ENCODE measurements at places on chromosomes 6 and 20.

- DNase-seq, result no peak
Observed at GRCh38 chr6:30091577-30092381, 16.2 kb upstream of the RNF39 start.

GRCh38 chr20:64100566-64100888 is 6.8 kb downstream of the NPBWR2 start:
- DNase-seq, result no peak

DNA sequence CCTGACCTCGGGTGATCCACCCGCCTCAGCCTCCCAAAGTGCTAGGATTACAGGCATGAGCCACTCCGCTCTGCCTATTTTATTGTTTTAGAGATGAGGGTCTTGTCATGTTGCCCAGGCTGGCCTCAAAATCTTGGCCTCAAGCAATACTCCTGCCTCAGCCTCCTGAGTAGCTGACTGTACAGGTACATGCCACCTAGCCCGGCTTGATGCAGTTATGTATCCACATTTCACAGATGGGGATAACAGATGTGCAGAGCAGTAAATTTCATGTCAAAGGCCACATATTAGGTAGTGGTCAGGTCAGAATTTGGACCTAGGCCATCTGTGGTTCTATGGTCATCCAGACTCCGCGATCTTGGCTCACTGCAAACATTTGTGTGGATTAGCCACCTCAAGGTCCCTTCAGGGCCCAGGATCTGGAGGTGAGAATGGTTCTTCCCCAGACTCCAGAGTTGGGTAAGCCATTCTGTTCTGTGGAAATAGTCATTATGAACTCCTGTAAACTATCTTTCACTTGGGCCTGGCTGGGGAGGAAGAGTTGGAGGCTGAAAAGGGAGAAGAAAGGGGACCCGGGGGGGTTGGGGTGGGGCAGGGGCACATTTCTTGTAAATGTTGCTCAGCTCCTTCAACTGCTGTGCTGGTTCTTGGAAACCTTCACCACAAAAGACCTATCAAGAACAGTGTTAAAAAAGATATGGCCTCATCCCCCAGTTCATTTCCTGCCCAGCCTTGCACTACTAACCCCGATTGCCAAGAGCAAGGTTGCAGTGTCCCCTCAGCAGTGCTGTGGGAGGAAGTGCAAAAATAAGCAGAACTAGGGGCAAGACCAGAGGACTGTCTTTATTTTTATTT is 13.0 kb downstream of the PIM1 start:
- DNase-seq, result no peak

DNA sequence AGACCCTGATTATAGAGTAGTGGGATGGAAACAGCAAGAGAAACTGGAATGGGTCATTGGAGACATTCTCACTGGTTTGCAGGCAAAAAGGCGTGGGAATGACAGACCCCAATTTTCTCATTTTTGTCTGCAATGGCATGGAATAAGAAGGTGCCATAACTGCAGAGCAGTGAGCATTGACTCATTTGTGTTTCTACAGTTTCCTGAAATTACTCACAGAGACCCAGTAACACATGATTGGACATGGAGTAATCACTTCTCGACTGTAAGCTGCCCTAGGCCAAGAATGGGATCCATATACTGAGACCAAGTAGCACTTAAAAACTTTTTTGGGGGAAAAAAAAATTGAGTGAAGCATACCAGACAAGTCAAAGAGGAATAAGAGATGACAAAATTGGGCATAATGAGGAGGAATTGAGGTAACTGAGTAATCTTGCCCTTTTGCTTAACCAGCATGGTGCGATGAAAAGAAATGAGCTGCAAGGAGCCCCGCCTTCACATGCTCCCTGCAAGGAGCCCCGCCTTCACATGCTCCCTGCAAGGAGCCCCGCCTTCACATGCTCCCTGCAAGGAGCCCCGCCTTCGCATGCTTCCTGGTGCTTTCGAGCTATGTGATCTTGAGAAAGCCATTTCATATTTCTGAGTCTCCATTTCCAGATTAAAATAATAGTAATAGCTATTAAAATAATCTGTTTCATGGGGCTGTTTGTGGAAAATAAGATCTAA is 44.1 kb downstream of the NHSL1 start:
- DNase-seq, result no peak

DNA sequence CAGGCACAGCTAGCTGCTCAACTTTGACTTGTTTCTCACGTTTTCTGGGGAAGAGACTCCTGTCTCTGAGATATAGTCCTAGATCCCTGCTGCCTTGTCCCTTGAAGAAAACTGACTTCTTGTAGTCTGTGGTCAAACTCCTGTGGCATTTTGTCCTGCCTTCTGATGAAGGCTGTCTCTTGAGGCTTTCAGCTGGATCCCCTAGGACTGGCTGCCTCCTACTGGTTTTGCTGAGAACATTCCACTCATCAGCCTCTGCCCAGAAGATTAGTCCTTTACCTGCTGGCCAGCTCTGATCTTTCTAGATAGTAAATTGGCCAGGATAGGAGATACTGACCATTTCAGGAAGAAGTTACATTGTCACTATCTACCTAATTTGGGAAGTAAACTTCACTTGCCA is 71.9 kb upstream of the CNR1 start:
- DNase-seq, result no peak

GRCh38 chr6:166500246-166500645 is 86.2 kb downstream of the RAMACL start:
- no peak for DNase-seq

DNA sequence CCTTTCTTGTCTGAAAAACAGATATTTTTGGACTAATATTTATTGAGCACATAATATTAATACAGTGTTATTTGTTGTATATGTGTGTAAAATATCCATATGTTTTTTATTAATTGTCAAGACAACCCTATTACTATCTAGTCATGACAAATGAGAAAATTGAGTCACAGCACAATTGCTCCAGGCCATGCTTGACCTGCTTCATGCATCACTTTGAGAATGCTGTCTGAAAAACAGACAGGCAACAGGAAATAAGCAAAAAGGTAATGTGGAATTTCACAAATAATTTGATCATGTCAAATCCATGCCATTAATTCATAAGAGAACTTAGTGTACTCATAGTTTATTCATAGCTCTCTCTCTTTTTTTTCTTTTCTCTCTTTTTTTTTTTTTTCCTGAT is 246.5 kb downstream of the RIMS1 start:
- DNase-seq, result no peak

- no peak for DNase-seq
Observed at GRCh38 chr6:77231438-77232305, 231.6 kb downstream of the HTR1B start.

GRCh38 chr6:116047173-116047933 is 13.3 kb downstream of the FRK start:
- DNase-seq, result no peak

DNA sequence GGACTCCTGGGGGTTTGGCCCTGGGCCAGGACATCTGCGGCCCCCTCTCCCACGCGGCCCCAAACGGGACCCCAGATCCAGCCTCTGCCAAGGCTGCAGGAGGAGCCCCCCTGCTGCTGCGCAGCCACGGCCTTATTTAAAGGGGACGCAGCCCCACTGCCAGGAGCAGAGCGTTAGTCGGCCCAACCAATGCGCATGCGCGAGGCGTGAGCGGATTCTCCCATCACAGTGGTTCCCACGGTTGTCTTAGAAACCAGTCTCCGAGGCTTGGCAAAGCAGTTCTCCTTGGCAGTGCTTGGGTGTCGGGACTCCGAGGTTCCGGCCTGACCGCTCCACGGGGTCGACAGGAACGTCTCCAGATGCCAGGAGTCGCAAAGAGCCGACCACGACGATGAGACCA is 288.3 kb upstream of the ZNF337 start:
- peak; percentile 50 for DNase-seq

DNA sequence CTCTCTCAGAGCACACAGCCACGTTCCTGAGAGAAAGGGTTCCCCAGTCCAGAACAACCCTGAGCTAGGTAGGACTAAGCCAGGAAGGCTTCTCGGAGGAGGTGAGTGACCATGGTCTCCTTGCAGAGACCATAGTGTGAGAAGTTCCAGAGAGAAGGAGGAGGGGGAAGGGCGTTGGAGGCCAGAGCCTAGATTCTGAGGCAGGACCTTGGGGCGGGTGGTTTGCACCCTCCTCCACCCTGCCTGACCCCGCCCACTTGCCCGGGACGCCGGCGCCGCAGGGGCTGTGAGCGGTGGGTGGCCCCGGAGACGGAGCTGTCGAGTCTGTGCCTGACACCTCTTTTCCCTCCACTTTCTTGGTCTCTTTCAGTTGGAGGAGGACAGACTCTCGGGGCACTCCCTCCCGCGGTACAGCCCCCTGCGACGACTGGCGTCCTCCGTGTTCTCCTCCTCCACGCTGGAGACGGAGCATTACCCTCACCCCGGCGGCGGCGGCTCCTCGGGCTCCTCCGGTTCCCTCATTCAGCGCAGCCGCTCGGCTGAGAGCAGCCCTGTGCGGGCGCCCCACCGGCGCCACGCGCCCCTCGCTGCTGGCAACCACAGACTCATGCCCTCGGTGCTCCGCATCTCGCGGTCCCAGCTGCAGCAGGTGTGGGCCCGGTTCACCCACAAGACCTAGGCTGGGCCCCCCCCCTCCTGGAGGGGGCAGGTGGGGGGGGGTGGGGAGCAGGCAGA is 26.2 kb downstream of the TTBK1 start:
- no peak for DNase-seq

GRCh38 chr6:43990275-43990626 is 137.0 kb downstream of the MRPL14 start:
- peak; percentile 69 for DNase-seq

GRCh38 chr6:136117081-136117480 is 133.0 kb downstream of the MTFR2 start:
- no peak for DNase-seq

DNA sequence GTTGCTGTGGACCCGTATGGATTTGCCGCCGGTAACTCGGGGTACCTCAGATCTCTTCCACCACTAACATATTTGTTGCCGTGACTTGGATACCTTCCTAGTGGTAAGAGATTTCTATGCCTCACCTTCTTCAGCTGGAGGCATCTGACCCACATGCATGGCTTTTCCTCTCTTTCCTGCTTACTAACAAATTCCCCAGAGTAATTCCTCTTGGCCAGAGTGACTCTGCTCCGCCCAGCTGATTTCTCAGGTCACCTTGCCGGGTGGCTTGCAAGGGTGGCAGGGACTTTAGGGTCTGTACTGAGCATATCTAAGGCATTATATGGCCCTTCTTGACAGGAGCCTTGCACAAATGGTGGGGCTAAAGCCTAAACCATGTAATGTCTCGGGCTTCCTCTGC is 38.2 kb downstream of the FAM184A start:
- no peak for DNase-seq

DNA sequence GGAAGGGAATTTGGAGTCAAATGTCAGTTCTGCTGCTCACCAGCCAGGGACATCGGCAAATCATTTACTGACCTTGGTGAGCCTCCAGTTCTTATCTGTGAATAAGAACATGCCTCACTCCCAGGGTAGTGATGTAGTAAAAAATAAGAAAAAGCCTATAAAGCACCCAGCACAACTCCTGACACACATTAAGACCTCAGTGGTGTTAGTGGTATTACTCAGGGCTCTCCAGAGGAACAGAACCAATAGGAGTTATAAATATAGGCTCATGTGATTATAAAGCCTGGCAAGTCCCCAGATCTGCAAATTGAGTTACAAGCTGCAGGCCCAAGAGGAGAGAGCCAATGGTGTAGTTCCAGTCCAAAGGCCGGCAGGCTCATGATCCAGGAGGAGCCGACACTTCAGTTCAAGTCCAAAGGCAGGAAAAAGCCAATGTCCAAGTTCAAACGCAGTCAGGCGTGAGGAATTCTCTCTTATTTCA is 71.3 kb upstream of the EYA2 start:
- no peak for DNase-seq

DNA sequence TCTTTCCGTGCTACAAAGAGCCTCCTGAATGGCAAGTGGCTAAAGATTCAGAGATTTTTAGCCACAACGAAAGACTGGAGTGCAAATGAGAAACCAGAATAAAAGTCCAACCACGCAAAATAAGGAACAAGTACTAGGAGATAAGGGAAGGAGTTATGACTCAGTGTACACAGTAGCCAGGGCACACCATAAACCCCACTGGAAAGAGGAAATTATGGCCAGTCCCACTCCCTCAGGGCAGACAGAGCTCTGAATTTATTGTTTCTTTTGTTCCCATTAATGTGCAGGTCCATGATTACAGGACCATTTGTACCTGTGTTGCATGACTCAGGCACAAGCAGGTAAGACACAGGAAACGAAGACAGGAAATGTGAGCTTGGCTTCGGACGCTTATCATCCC is 150.3 kb upstream of the PREP start:
- DNase-seq, result no peak

DNA sequence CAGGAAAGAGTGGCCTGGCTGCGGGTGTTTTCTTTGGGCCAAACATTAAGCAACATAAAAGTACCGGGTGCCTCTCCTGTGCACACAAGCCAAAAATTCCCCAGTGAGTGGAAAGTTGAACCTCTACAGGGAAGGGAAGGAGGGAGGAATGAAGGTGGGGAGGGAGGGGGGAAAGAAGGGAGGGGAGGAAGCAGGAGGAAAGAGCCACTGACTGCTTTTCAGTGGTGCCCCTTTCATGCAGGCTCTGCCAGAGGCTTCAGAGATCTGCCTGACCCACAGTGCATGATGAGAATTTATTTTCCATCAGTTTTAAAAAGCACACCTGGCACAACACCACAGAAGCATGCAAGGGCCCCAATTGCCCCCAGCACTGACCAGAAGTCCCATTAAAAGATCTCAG is 27.5 kb upstream of the AVP start:
- no peak for DNase-seq

GRCh38 chr6:6584310-6585002 is 4.1 kb upstream of the LY86 start:
- no peak for DNase-seq
